ENCODE measurements at places on chromosomes 5 and 9.

DNA sequence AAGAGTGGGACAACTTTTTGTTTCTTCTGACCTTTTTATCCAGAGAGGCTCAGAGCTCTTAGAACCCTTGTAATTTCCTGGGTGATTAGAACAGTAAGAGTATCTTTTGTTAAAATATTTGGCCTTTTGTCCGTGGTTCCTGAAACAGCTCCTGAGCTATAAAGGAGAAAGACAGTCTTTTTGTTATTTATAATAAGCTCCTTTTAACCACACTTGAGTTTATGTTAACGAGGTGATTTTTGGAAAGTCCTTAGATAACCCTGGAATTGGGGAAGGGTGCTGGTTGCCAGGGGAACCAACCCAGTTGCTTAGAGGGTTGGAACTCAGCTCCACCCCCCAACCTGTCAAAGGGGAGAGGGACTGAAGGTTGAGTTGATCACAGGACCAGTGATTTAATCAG is 4.8 kb downstream of the ZNF483 start:
- DNase-seq = no peak

DNA sequence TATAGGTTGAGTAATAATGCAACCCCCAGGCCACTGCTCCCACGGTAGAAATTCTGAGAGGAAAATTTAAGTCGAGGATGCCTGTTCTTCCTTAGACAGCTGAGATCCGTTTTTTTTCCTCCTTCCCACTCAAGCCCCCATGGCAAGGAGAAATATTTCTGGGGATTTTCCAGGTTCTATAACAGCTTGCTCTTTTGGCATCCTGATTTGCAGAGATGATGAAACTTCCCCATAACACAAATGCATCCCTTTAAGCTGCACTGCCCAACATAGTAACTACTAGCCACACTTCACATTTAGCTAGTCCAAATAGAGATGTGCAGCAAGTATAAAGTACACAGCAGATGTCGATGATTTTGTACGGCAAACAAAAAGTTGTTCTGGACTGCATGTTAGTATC is 32.5 kb upstream of the GNA14 start:
- no peak for DNase-seq

DNA sequence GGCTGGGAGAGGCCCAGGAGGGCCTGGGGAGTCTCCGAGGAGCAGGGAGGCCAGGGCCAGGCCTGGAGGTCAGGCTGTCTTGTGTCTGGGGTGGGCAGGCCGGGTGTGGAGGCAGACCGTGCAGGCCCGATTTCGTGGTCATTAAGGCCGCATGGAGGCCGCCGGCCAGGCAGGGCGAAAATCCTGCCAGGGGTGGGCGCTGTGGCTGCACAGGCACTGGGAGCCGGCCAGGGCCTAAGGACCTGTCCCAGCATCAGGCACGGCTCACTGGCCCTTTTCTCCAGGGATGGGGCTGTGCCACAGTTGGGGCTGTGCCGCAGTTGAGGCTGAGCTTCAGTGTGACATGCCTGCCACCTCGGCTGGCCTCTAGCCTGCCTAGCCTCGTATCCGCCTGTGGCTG is 35.9 kb downstream of the ASS1 start:
- DNase-seq = no peak

- no peak for DNase-seq
These were observed 15.4 kb downstream of the SEMA6A start for GRCh38 chr5:116559239-116559638.

- peak; percentile 5 for DNase-seq
These were observed 125.1 kb downstream of the HACD4 start for GRCh38 chr9:20906326-20906725.

- no peak for DNase-seq
These were observed 39.1 kb upstream of the UNC5A start for GRCh38 chr5:176771102-176771845.

DNA sequence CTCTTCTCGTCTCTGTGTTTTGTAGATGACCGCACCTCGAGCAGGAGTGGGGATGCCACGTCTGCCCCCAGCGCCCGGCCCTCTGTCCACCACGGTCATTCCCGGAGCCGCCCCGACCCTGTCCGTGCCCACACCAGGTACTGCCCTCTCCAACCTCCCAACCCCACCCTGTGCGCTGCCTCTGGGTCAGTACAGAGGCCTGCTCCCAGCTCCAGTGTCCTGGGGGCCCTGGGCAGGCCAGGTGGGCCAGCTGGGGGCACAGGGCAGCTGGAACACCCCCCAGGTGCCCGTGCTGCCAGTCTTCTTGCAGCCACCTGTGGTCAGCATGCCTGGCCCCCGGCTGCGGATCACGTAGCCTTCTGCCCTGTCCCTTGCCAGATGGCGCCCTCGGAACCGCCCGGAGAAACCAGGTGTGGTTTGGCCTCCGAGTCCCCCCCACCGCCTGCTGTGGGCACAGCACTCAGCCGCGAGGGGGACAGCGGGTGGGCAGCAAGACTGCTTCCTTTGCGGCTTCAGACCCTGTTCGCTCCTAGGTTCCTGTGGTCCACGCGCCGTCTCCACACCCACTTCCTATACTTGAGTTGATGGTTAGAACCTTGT is 133.7 kb downstream of the WNK2 start:
- DNase-seq = no peak

DNA sequence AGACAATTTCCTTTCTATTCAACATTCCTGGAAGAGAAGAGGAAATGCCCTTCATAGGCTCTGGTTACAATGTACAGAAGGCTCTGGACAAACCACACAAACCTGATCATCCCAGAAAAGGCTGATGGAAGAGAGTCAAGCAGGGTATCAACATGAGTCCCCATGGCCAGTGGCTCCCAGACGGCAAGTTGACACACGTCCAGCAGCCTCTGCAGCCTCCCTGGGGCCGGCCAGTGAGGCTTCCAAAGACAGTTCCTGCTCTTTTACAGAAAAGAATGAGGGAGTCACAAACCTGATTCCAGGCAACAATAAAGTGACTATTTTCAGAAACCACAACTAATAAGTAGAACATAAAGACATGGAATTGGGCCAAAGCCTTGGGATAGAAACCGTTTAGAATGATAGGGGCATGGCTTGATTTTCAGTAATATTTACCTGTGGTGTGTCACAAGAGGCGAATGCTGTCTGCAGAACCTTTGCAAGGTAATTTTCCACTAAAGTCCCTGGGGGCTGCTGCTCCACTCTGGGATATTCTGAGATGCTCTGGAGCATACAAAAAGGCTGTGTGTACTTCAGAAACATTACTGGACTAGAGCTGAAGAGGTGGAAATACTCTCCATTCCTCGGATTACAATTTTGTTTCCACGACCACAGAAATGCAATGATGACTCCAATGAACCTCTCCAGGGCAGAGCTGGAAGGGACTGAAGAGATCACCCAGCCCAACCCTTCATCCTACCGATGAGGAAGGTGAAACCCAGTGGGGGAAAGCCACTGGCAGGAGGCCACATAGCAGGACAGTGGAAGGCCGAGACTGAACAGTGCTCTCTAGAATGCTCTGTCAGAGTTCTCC is 10.4 kb downstream of the MED27 start:
- DNase-seq = no peak
